Fibroblast of skin of abdomen (primary cell): ENCODE measurements at places on chromosomes 3 and 15.

- peak; percentile 91 for DNase-seq
Measured at GRCh38 chr3:125443923-125444322, 68.8 kb upstream of the ZNF148 start.

- peak; percentile 18 for DNase-seq
Measured at GRCh38 chr15:57878573-57878972, 172.1 kb downstream of the POLR2M start.

DNA sequence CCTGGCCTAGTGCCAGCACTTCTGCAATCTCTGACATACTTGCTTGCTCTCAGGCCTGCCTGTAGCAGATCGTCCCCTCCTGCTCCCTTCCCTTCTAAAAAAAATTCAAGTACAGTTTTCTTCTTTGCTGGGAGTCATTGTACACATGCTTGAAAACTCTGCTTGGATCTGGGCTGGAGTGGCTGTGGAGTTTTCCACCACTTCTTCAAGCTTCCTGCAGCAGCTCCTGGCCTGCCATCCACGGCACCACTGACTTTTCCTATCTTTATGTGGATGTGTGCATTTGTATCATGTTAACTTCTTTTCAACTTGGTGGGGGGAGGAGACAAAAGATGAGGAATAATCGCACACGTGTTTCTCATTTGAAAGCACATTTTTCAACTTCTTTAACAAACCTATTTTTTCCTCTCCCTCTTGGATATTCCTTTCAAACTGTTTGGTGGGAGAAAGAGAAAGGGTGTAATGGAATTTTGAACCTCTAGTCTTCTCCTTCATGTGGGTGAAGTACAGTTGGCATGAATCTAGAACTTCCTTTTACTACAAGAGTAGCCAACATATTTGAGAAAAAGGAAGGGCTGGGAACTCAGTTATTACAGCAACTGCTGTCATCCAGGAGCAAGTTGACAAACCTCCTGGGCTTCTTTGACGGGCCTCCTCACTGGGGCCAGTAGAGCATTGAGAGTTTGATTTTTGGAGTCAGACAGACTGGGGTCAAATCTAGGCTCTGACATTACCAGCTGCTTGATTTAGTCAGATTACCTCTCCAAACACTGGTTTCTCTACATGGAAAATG lies 61.2 kb upstream of the LRTM1 start:
- DNase-seq = peak; percentile 87

GRCh38 chr15:64105113-64105704 lies 9.4 kb downstream of the SNX1 start:
- DNase-seq = no peak

DNA sequence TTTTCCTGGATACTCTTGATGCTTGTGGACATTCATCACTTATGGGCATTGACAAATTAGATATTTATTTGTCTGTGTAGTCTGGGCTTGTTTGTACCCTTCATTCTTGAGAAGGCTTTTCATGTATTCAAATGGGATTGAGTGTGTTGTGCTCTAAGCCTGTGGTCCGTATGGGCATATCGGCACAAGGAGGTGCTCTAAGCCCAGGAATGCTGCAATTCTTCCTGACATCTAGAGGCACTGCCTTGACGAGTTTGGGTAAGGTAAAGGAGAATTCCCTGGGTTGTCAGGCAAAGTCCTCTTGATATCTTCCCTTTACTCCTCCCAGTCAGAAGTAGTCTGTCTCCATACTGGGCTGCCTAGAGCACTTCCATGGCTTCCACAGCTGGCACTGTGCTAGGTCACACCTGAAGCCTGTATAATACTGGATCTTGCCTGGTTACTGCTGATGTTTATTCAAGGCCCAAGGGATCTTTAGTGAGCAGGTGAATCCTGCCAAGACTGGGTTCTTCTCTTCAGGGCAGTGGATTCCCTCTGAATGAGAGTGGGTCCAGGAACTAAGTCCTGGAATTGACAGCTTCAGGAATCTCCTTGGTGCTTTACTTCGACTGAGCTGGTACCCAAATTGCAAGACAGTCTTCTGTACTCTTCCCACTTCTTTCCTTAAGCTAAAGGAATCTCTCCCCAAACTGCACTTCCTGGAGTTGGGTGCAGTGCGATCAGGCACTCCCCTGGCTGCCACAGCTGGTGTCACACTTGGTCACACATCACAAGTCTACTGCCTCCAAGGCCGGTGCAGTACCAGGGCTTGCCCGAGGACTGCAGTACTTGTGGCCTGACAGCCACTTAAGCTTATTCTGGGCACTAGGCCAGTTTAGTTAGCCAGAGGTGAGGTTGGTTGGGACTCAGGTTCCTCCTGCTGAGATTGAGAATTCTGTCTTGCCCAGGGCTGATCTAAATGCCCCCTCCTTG lies 46.0 kb downstream of the GALK2 start:
- DNase-seq = no peak

DNA sequence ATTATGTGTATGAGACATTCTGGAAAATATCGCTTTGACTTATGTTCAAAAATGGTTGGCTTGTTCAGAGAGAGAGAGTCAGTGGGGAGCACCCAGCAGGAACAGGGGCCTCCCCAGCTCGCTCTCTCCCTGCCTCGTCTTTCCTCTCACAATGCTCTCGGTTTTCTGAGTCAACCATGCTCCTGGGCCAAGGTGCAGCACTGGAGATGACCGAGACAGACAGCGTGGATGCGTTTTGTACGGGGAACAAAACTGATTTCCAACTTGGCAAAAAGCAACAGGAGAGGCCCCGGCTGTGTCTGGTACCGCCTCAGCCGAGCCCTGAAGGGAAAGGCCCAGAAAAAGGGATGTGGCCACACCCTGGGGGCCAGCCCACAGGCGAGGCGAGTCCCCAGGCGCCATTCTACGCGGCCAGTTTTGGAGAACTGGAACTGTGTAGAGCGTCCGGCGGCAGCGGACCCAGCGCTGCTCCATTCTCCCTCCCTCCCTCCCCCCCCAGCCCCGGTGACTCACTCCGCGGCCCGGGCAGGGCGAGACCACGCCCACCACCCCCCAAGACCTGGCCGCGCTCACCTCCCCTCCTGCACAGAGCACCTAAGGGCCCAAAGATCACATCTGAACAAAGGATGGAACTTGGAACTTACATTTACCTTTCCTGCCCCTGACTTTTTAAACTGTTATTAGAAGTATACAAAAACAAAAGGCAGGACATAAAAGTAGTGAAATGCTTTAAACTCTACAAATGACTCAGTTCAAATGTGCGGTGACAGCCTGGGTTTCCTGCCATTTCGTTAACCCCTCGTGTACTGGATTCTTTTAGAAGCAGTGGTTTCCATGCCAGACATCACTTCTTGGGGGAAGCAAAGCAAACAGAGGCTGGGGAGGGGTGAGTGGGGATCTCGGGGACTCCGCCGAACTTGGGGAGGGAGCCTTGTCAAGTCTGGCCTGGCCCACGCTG lies 12.7 kb downstream of the ATP10A start:
- peak; percentile 82 for DNase-seq

DNA sequence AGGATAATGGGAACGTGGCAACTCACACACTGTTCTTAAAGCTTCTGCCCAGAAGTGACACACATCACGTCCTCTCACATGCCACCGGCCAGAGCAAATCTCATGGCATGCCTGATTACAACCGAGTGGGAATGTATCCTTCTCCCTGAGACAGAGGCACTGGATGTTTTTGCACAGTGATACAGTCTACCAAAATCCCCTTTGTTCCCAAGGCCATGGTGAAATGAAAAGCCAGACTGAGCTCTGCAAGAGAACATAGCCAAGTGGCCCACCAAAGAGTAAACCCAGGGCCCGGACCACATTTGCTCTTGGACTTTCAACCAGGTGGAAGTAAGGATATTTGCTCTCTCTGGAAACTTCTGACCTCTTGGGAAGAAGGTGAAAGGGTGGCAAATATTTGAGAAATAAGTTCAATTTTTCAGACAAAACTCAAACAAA lies 186.2 kb upstream of the STT3B start:
- DNase-seq = no peak

- DNase-seq = peak; percentile 88
Measured at GRCh38 chr3:107217172-107217571, 160.1 kb upstream of the CCDC54 start.

GRCh38 chr3:156741935-156742334 lies 67.5 kb downstream of the TIPARP start:
- DNase-seq = no peak

GRCh38 chr3:1442271-1442670 lies 349.4 kb downstream of the CNTN6 start:
- DNase-seq = no peak

GRCh38 chr3:177820683-177821316 lies 623.5 kb upstream of the TBL1XR1 start:
- DNase-seq = peak; percentile 84

- DNase-seq = peak; percentile 60
Measured at GRCh38 chr15:50883903-50884302, 24.6 kb upstream of the AP4E1 start.

- DNase-seq = peak; percentile 54
Measured at GRCh38 chr3:63328365-63328764, 50.3 kb downstream of the SYNPR start.

GRCh38 chr3:129526121-129526900 lies 2.1 kb upstream of the RHO start:
- DNase-seq = no peak

- DNase-seq = peak; percentile 29
Measured at GRCh38 chr3:173501931-173502489, 104.5 kb downstream of the NLGN1 start.
